AG10803 (cell line): ENCODE measurements at places on chromosomes 5 and 9.

DNA sequence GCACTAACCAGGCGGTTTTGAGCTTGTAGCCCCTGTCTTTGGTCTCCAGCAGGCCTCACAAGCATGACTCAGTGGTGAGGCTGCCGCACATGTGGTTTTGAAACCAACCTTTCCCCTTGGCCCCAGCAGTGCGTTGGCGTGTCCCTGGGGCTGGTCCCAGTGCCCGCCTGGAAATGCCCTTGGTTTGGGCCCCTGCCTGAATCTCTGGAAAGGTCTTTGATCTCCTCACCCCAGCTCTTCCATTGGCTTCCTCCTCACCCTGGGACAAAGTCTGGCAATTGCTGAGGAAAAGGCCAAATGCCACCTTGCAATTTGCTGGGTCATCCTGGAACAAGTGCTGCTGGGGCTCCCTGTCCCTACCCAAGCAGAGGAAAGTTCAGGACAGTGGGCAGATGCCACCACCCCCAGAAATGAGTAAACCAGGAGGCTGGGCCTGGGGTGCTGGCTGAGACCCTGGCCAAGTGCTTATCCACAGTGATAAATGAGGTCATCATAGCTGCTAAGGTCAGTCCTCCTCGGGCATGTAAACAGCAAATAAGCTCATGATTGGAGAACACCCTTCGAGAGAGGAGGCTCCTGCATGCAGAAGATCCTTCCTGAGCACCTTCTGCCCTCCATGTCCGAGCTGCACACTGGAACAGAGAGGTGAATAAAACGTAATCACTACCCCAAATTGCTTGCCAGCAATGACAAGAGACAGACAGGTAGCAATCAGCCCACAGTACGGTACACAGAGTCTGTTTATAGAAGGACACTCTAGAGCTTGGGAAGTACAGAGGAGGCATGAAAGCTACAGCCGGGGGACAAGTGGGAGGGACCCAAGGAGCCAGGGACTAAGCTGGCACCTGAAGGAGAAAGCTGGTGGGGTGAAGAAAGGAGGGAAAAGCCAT lies 98.9 kb upstream of the CPEB4 start:
- peak; percentile 74 for DNase-seq

DNA sequence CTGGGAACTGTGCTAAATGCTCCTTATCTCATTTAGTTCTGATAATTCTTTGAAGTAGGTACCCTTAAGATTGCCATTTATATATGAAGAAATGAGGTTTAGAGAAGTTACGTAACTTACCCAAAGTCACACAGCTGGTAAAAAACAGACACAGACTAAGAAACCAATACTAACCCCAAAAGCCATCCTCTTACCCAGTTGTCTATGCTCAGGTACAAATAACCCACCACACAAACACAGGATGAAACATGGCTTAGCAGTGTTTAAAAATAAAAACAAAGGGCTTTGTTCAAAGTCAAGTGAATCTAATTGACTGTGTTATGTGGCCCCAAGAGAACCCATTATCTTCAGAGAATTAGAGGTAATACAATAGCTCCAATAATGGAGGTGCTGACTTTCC lies 37.0 kb upstream of the IL7R start:
- no peak for DNase-seq

- DNase-seq = no peak
Observed at GRCh38 chr5:78236046-78236445, 58.5 kb downstream of the AP3B1 start.

GRCh38 chr5:155878991-155879575 lies 447.9 kb upstream of the SGCD start:
- peak; percentile 88 for DNase-seq

DNA sequence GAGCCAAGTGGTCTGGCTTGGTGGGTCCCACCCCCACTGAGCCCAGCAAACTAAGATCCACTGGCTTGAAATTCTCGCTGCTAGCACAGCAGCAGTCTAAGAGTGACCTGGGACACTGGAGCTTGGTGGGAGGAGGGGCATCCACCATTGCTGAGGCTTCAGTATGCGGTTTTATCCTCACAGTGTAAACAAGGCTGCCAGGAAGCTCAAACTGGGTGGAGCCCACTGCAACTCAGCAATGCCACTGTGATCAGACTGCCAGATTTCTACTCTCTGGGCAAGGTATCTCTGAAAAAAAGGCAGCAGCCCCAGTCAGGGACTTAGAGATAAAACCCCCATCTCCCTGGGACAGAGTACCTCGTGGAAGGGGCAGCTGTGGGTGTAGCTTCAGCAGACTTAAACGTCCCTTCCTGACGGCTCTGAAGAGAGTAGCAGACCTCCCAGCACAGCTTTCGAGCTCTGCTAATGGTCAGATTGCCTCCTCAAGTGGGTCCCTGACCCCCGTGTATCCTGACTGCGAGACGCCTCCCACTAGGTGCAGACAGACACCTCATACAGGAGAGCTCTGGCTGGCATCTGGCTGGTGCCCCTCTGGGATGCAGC lies 18.2 kb upstream of the STK32A start:
- DNase-seq = peak; percentile 4

- DNase-seq = no peak
Observed at GRCh38 chr5:162654661-162655405, 587.3 kb downstream of the GABRG2 start.

DNA sequence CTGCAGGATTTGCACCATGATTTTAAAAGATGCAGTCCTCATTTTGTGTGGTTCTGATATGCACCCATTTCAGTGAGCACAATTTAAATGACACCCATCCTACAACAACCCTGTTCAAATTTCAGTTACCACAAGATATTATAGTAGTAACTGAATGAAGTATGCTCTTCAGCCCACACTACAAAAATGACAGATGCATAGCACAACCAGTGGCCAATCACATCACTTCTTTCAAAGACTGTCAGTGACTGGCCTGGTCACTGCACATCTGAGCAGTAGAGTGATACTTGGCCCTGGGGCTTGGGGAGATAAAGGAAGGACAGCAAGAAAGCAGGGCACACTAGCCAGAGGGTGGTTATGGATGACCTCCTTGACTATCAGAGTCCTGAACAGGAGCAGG lies 19.8 kb upstream of the IFNK start:
- no peak for DNase-seq

- peak; percentile 72 for DNase-seq
Observed at GRCh38 chr5:57429513-57430120, 53.0 kb downstream of the ACTBL2 start.

DNA sequence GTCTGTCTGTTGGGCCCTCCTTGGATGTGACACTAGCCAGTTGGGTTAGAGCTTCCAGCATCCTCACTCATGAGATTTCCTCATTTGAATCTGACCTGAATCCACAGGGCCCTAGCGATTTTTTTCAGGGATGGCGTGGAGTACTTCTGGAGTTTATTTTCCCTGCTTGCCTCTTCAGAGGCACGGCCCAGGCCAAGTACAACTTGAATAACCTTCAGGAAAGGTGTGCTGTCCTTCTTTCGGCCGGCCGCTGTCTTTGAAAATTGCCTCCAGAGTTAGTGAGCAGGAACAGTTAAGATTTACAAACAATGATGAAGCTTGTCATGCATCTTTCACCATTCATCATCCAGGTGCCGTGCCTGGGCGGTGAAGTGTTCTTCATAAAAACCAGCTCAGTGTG lies 49.5 kb upstream of the DMRT3 start:
- no peak for DNase-seq

DNA sequence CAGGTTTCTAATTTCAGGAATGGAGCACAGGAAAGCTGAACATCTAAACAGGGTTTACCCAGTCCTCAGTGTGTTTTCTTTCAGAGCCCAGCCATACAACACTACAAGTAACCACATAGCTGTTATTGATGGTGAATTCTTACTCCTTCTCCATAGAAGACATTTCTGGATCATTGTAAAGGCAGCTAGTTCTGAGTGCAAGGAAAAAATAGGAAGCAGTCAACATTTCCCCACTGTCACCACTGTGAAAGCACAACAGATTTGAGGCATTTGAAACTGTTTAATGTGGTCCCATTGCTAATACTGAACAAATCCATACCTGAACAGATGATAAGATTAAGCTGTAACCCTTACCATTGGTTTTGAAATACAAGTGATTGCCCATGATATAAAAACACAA lies 145.0 kb upstream of the PCA3 start:
- no peak for DNase-seq

GRCh38 chr5:88263349-88263748 lies 5.3 kb downstream of the TMEM161B start:
- DNase-seq = no peak
